ENCODE measurements at places on chromosomes 13 and 19.

GRCh38 chr13:42255886-42256285, 16.1 kb upstream of the AKAP11 start:
- no peak for DNase-seq

DNA sequence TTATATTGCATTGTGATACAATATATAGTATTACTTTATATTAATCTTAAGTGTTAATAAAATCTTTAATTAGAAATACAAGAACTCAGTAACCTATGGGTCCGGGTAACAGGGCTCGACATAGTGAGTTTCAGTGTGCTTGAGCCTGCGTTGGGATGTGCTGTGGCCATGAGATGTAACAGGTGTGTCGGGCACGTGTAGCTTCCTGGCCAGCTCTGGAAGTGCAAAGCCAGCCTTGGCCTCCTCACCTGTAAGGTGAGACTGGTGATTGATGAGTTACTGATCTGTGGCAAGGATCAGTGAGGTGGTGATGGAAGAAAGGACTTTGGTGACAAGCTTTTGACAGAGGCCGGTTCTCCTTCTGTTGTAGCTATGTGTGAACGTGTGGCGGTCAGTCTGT, 19.2 kb downstream of the ATP4B start:
- DNase-seq: no peak

DNA sequence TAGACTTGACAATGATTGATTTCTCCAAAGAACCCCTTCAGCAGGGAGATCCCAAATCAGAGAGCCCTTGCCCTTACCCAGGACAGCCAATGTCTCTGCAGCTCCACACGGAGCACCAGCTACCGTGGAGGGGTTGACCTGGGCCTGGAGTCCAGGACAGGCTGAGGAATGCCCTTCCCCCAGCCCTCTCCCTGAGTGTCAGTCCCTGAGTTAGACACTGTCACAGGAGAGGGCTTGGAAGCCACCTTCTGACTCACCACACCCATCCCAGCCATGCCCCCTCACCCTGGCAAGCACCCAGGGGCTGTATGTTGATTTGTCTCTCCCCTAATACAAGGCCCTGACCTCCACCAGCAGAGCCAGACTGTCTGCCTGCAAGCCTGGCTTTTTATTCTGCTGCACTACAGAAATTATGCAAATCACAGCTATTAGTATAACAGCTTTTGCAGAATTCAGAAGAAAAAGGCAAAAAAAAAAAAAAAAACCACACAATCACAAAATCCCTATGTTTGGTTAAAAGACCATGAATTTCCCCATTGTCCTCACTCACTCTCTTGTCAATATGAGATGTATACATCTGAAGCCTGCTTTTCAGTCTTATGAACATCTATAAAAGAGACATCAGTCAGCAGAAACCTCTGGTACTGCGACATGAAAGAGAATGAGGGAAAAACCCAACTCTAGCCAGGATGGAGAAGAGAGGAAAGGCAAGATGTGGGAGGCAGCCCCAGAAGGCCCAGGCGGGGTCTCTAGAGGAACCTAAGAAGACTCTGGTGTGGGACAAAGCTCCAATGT, 240.7 kb downstream of the UQCRFS1 start:
- DNase-seq: no peak

GRCh38 chr13:50446611-50447010, 396.9 kb downstream of the DLEU7 start:
- DNase-seq: no peak

- DNase-seq: no peak
Observed at GRCh38 chr13:37338726-37339385, 233.4 kb upstream of the CSNK1A1L start.

Data from stimulated activated CD4-positive, alpha-beta T cell treated with anti-CD3 and anti-CD28 coated beads, Interleukin-4, amount 100 ng/mL, for 48 hours (primary cell).